Stimulated activated CD8-positive, alpha-beta memory T cell treated with anti-CD3 and anti-CD28 coated beads, Interleukin-7, amount 100 ng/mL, for 1 hour (primary cell): ENCODE measurements at places on chromosomes 3 and 15.

GRCh38 chr3:48208076-48208475 lies 15.2 kb upstream of the CAMP start:
- no peak for DNase-seq

GRCh38 chr3:162171970-162172369 lies 675.4 kb downstream of the OTOL1 start:
- no peak for DNase-seq

- DNase-seq, result no peak
These were observed 10.3 kb upstream of the ALDH1A3 start for GRCh38 chr15:100869151-100869999.

DNA sequence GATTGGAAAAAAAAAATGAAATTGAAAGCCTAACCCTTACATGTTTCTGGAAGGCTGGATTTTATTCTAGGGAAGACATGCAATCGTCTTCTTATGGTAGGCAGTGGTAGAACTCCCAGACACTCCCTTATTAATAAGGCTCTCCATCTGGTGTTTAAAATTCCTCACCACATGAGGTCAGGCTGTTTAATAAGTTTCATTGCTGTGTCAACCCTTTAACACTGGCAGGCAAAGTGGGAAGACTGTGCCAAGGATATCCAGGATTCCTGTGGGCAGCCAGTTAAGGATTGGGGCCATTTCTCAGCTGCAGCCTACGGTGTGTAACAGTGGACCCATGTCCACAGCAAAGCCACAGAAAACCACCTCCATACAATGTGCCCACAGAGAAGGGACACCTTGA lies 225.5 kb upstream of the CHRM5 start:
- DNase-seq, result no peak

DNA sequence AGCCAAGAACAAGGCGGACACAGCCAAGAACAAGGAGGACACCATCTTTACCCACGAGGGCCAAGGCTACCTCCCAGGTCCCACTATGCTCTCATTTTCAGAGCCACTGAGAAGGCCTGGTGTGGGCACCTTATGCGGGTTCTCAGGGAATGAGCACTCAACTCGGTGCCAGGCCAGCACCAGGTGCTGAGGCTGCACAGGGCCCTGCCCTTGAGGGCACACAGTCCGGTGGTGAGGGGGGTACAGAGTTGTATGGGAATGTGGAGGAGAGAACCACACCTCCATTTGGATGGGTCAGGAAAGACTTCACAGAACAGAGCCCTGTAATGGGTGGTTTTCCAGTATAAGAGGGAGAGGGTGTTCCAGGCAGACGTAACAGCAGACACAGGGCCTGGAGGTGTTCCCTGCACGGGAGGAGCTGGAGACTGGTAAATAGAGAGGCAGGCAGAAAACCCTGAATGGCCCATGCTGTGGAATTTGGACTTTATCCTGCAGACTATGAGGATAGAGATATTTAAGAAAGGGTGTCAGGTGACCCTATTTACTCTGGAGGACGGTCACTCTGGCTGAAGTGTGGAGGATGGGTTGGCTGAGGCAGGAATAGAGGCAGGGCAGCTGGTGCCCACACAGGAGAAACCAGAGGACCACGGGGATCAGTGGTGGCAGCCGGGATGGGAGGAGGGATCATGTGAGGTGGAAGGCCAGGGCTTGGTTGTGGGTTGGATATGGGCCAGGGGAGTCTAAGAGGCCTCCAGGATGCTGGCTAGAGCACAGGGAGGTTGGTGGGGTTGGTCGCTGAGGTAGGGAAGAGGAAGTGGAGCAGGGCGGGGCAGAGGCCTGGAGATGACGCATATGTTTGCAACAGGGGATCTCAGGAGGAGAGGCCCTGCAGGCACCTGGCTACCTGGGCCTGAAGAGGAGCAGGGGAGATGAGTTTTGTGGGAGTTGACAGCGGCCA lies 34.6 kb downstream of the CRABP1 start:
- DNase-seq, result no peak

DNA sequence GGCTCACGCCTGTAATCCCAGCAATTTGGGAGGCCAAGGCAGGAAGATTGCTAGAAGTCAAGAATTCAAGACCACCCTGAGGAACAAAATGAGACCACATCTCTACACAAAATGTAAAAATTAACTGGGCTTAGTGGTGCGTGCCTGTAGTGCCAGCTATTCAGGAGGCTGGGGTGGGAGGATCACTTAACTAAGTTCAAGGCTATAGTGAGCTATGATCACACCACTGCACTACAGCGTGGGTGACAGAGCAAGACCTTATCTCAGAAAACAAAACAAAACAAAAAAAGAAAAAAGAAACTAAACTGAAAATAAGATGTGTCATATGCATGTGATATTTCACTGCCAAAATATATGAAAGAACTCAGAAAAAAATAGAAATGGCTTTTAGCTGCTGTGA lies 243.3 kb upstream of the CCDC54 start:
- no peak for DNase-seq

GRCh38 chr3:53083521-53083920 lies 37.6 kb upstream of the SFMBT1 start:
- no peak for DNase-seq
